Right hindlimb (tissue), 1 donor: ENCODE measurements at places on chromosomes 1 and 21.

DNA sequence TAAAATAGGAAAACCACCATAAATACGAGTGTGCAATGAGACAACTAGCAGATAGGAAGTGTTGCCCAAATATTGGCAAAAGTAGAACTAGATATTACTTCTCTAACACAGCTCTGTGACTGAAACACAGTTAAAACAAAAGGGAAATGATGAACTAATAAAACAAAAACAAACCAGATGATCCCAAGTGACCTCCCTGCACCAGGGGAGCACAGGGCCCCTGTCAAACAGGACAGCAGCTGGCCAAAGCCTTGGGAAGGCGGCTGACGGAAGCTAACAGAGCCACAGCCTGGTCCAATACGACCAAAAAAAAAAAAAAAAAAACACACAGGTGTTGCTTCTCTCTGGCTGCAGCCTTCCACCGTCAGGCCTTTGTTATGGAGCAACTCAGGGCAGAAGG, 17.8 kb downstream of the ZBTB17 start:
- no peak for DNase-seq

GRCh38 chr1:161098210-161099068, at the start of gene KLHDC9:
Gene KLHDC9 (plus strand): TSS chr1:161098361. CDS start chr1:161098536, 175 bp downstream.
- DNase-seq, result peak; percentile 81

DNA sequence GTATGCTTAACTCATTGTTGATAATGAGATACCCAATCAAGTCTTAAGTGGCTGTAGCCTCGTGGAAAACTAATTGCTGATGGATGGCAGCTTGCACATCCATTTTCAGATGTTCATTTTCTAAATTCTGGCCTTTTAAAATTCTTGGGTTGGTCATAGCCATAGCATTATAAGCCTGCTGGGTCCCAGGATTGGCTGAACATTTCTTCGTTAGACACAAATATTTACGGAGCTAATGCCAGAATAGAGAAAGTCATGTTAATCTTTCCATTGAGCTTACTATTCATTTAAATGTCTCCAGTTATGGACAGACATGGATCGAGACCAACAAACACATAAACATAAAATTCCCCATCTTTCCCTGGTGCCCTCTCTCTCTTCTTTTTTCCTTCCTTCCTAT, 32.5 kb downstream of the CENPF start:
- DNase-seq, result no peak

- no peak for DNase-seq
These were observed 1526.5 kb upstream of the TPTE start for GRCh38 chr21:8994640-8995511.

GRCh38 chr1:111793923-111794322, 38.2 kb downstream of the DDX20 start:
- no peak for DNase-seq

DNA sequence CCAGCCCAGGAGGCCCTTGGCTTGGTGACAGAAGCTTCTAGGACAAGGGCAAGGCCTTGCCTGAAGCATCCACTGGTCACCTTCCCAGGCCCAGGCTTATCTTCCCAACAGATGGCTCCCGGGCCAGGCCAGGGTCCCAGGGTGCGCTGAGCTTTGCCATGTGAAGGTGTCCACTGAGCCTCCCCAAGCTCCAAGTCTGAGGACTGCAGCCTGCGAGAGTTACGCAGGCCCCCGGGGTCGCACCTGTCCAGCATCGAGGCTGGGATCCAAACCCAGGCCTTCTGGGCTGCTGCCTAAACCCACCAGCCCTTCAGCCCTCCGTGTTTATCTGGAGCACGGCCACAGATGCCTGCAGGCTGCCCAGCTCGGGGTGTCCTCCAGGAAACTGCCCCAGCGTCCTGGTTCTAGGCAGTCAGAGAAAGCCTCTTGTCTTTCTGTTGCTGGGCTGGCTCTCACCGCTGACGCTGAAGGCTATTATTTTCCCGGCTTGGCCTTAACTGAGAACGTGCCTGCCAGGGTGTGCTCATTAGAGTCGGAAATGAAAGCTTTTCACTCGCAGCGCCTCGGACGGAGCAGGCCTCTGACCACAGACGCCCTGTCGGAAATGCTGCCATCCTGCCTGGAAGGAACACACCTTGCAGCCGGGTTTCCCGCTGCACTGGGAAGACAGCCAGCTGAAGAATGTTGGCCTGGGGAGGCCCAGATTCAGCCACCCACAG, 71.4 kb downstream of the MEGF6 start:
- peak; percentile 78 for DNase-seq

DNA sequence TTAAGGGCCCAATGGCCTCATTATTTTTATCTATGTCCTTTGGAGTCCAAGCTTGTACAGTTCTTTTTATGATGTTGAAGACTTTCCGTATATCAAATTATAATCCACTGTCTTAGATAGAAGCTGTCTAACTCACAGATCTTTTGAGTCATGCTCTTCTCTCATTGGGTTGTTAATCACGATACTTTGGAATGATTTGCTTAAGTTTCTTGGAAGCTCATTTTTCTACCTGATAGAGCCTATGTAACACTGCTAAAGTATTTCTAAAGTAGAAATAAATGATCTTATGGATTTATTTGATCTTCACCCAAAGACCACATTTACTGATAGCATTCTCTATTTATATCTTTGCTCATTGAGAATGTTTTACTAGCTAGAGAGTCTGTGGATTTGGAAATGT, 1554.1 kb downstream of the PLA2G4A start:
- DNase-seq, result no peak

DNA sequence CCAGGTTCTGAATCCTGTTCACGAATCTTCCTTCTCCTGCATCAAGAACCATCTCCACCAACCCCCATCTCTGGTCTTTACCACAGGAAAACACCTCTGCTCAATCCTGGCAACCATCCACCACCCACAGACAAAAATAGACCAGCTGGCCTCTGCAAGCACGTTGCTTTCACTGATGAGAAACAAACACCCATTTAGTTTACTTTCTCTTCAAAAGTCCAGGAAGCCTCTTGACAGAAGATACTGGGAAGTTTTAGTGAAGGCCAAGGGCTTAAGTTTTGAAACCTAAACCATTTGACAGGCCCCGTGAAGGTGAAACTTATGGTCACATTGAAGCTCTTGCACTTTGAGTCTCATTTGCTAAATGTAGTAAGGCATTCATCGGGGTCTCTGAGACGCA, 122.6 kb upstream of the PPP2R5A start:
- peak; percentile 52 for DNase-seq

DNA sequence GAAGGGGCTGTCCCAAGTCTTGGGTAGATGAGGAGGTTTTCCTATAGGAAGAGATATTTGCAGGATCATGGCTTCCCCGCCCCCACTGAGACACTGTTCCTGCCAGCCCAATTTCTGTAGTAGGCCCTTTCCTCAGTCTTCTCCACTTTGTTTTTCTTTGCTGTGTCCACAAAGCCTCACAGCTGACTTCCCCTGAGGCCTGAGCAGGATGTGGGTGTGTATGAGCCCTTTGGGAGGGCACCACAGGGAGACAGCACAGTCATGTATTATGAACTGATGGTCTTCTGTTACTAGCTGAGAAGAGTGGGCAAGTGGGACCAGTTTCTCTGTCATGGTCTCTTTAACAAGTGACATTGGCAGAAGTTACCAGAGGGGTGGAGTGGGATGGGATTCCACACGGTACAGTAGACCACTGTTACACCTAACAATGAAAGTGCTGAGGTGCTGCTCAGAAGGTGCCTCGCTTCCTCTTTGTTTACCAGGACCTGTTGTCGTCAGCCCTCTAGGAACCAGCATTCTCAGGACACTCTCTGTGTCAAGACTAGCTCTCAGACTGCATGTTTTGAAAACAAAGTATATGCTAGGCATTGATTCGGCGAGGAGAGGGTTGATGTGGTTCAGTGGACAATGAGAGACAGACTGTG, 253.8 kb upstream of the HOOK1 start:
- no peak for DNase-seq

- peak; percentile 21 for DNase-seq
These were observed 23.5 kb downstream of the ASB17 start for GRCh38 chr1:75908717-75909152.

- no peak for DNase-seq
These were observed 58.1 kb downstream of the SERBP1 start for GRCh38 chr1:67372136-67372535.

DNA sequence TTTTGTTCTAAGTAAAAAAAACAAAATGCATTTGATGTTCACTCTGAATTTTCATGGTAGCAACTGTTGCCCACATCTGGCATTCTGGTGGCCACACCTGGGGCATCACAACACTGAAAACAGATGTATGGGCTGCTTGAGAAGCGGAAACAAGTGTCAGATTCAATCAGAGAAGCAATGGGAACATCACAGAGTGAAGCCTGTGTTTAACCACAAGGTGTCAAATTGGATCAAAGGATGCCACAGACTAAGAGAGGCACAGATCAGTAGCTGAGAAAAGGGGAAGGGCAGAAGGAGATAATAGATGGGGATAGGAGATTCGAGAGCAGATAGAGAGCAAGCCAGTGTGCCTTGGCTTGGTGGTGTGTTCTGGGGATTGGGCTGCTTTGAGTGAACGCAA, 49.8 kb upstream of the MTF2 start:
- DNase-seq, result no peak

- no peak for DNase-seq
These were observed 22.7 kb downstream of the RIT1 start for GRCh38 chr1:155888481-155888880.

GRCh38 chr1:47513393-47513792, 75.5 kb downstream of the FOXD2 start:
- no peak for DNase-seq

GRCh38 chr1:57447551-57447950, 23.7 kb upstream of the DAB1 start:
- no peak for DNase-seq

- peak; percentile 39 for DNase-seq
These were observed 51.4 kb downstream of the YARS1 start for GRCh38 chr1:32765570-32766327.

DNA sequence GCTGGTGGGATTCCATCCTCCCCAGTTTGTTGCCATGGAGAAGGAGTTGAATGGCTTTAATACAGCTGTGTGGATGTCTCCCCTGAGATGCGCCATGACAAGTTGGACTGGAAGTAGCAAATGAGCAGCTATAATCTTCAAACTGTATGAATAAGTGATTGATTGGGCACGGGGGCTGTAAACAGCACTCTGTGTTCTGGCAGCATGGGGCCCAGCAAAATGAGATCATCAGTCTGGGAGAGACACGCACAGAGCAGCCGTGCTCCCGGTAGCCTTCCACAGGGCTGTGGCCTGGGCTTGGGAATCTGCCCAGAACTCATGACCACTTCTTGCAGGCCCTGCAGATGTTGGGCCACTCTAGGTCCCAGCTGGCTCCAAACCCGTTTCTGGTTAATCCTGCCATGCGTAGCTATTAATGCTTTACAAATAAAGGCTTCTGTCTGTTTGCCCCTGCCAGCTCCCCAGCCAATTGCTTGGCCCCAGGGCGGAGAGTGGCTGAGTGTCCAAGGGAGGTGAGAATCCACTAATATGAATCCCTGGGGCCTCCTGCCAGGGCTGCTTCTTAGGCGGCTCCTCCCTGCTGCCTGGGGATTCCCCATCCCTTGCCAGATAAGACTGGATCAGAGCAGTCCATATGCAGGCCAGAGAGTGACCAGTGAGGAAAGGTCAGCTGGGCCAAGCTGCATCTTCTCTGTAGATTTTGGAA, 642.9 kb downstream of the AJAP1 start:
- DNase-seq, result peak; percentile 80

DNA sequence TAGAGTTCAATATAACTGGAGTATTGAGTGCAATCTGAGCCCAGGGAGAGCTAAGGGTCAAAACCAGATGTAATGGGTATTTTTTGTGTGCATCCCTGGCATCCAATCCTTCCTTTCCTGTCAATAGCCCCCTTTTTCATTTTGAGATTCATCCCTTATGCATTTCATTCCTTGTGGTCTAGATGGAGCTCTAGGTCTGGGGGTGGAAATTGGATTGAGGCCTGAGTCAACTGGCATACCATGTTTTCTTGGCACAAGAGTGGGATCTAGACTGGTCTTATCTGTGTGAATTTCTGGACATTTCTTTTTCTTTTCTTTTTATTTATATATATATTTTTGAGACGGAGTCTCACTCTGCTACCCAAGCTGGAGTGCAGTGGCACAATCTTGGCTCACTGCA, 67.3 kb upstream of the RAB3GAP2 start:
- no peak for DNase-seq

GRCh38 chr1:30903343-30904034, 5.1 kb downstream of the SDC3 start:
- peak; percentile 13 for DNase-seq

GRCh38 chr1:214727274-214727673, 124.3 kb downstream of the CENPF start:
- DNase-seq, result no peak

DNA sequence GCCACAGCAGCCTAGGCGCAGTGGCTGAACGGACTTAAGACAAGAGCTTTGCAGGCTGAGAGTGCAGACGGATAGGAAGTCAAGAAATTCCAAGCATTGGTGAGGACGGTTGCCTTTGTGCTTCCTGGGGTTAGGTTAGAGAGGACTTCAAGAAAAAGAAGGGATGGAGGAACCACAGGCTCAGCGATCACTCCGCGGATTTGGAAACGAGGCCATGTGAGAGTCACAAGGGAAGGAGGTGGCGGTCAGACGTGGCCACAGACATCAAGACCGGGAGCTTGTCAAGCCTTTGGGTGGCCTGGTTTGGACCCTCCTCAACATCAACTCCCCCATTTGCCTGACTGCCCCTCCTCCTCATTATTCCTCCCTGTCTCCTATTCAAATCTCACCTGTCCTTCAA, 62.3 kb downstream of the NID1 start:
- DNase-seq, result no peak

- no peak for DNase-seq
These were observed 4.8 kb upstream of the IFNLR1 start for GRCh38 chr1:24191860-24192259.

DNA sequence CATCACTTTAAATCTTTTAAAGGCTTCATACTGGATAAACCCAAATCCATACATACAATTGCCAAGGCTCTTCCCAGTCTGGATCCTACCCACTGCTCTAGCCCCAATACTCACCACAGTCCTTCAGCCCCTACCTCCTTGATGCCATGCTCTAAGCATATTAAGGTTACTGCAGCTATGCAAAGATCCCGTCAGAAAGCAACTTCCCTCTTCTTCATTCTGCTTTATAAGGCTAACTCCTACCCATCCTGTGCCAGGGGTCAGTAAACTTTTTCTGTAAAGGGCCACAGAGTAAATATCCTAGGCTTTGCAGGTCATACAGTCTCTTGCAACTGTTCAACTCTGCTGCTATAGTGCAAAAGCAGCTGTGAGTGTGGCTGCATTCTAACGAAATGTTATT, 34.3 kb upstream of the MTF1 start:
- DNase-seq, result no peak

- DNase-seq, result no peak
These were observed 3.6 kb downstream of the GUK1 start for GRCh38 chr1:228143480-228144192.

GRCh38 chr1:118223426-118223825, 38.4 kb upstream of the SPAG17 start:
- DNase-seq, result peak; percentile 60

- DNase-seq, result no peak
These were observed 43.3 kb upstream of the HP1BP3 start for GRCh38 chr1:20830378-20830777.

GRCh38 chr1:156705321-156705917, at the start of gene CRABP2:
Gene CRABP2 (minus strand): TSS chr1:156705583. CDS start chr1:156705446, 137 bp downstream.
- DNase-seq, result peak; percentile 88

DNA sequence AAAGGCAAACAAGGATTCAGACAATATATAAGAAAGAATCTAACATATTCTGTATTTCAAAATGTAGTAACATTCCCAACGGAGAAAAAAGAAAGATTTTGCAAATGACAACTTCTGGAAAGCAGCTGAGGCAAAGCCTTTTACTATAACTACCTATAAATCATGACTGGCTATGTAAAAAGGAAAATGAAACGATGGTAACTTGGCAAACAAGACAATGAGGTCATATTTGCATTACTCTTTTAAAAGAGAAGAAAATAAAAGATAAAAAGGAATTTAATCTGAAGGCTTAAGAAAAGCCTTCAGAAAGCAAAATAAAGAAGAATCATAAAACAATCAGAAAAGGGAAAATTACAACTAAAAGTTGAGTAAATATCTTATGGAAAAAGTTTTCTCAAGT, 25.1 kb upstream of the ASPM start:
- DNase-seq, result no peak
